H4 (cell line): ENCODE measurements at places on chromosomes 6 and 20. TPM values are rescaled to one million over a fixed set of nuclear protein-coding genes. Genes with fewer than 3 reads are reported as not detected.

DNA sequence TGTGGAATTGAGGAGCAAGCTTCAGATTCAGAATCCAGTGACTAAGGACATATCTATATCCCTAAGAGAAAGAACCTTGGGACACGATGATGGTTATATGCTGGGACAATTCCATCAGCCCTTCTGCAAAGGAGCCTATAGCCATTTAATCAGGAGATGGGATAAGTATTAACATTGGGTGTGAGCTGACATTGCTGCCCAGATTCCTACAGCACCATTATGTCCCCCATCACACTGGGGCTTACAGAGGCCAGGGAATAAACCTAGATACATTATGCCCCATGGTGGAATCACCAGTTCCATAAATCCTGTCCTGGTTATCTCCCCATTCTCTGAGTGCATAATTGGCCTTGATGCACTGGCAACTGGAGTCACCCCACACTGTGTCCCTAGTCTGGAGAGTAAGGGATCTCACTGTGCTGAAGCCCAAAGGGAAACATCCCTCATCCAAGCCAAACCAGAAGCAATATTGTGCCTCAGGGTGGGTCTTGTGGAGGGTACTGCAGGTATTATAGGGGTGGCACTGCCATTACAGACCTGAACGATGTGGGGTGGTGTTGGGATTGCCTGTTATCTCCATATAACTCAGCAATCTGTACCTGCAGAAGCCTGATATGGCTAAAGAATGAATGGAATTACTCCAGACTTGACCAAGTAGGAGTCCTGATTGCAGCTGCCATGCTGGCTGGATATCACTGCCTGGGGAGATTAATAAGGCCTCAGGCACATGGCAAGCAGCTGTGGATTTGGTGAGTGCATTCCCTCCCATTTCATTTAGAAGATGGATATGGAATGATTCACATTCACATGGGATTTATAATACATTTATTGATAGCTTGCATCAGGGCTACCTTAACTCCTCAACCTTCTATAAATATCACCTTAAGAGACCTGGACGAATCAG, 5.0 kb downstream of the HLA-A start:
- DNase-seq = no peak

DNA sequence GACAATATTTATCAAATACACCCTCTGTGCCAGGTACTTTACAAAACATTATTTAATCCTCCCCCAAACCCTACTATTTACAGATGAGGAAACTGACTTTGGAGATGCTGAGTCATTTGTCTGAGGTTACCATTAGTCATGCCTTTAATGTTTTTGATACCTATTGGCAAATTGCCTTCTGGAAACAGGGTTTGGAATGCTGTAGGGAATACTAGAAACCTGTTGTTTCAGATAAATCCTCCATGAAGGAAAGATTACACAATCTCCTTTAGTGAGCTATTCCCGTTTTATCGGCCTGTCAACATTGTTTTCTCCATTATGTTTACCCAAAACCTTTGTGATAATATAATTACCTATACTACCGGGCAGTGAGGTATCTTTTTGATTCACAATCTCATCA, 93.6 kb upstream of the ADGRF1 start:
- peak; percentile 86 for DNase-seq

FAM162B gene
- not detected in 2 replicates for total RNA-seq

GRCh38 chr6:13005994-13006393, 289.4 kb downstream of the PHACTR1 start:
- DNase-seq = no peak

GRCh38 chr6:15872241-15873103, 209.6 kb upstream of the DTNBP1 start:
- peak; percentile 19 for DNase-seq

HCRTR2 gene
- not detected in 2 replicates for total RNA-seq

- DNase-seq = peak; percentile 100
These were observed 12.4 kb upstream of the PEDS1 start for GRCh38 chr20:50165684-50166554.
